Brain microvascular endothelial cell (primary cell): ENCODE measurements at places on chromosomes 1 and 21.

DNA sequence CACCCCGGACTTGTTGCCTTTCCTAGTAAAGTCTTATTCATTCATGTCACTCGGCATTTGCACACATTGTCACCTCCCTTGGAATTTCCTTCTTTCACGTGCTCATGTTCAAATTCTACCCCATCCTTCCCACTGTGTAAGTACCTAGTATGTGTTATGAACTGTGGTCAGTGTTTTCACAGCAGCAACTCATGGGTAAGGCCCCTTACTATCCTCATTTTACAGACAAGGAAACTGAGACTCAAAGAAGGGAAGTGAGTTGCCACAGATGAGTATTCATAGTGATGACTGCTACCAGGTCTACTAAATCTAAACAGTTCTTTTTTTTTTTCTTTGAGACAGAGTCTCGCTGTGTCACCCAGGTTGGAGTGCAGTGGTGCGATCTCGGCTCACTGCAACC, 10.5 kb downstream of the CITED4 start:
- DNase-seq: no peak

DNA sequence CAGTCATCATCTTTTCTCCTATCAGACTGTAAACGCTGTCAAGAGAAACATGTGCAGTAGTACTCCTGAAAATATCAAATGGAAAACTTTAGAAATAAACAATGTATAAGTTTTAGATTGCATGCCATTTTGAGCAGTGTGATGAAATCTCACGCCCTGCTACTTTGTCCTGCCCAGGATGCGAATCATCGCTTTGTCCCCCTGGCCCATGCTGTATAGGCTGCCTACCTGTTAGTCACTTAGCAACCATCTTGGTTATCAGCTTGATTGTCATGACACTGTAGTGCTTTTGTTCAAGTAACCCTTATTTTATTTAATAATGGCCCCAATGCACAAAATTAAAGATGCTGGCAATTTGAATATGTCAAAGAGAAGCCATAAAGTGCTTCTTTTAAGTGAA, 363.0 kb downstream of the ZP4 start:
- no peak for DNase-seq

DNA sequence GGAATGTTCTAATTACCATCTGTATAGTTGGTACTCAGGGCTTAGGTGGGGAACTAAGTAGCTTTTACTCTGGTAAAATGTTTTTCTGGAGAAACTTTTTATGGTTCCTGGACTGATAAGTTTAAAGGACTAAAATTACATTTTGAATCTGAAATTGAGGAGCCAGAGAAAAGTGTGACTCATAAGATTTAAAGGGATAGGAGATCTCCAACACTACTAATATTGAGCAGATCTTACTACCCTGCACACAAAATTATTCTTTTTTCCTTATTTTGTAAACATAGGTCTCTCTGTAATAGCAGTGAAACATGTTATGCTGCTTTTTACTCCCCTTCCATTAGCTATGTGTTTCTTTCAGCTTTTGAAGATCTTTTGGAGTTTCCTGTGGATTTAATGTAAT, 32.5 kb downstream of the MTF2 start:
- DNase-seq: no peak

- DNase-seq: no peak
Measured at GRCh38 chr1:183472488-183473216, at the start of gene SMG7. TSS of gene SMG7 (plus strand) at chr1:183472499. CDS start at chr1:183472621, 122 bp downstream.

GRCh38 chr1:161166669-161167548, 683 bp downstream of the PPOX start:
- DNase-seq: no peak

DNA sequence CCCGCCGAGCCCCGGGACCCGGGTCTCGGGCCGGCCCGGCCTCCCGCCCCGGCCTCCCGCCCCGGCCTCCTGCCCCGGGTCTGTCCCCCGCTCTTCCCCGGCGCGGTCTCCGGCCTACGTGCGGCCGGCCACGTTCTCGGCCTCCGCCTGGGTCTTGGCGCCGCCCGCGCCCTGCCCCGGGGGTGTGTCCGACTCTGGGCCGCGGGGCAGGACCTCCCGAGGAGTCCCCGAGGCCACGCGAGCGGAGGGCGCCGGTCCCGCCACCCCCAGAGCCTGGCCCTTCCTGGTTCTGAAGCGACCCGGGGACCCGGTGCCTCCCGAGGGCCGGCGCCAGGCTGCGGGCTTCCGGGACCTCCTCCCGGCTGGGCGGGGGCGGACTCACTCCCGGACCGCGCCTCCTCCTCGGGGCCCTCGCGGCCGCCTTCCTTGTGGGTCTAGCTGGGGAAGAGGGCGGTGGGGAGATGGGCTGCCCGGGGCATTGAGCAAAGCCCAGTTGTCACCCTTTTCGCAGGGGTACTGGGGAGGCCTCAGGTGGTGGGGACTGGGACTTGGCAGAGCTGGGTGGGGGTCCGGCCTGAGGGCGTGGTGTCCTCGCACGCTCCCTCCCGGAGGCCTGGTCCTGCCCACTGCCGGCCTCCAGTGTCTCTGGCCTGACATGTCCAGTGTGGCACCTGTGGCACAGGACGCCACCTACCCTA, 558 bp downstream of the PFKL start:
- peak; percentile 6 for DNase-seq

- no peak for DNase-seq
Measured at GRCh38 chr1:28878796-28879195, 35.6 kb upstream of the EPB41 start.

GRCh38 chr1:214116258-214116657, 128.5 kb downstream of the PROX1 start:
- no peak for DNase-seq

DNA sequence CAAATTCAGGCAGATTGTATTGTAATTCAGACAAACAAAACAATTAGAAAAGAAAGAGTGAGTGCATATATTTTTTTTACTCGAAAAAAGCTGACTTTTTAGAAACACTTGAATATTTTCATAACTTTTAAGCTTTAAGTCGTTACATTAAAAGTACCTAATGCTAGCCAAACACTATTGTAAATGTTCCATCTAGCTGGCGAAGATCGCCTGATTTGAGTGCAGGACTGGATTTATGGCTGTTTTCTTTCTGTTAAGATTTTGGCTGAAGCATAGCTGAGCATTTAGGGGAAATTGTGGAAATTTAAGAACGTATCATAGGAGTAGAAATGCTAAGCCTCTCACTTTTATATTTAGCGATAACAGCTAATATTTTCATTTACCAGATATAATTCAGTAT, 24.6 kb downstream of the LRRC7 start:
- no peak for DNase-seq

DNA sequence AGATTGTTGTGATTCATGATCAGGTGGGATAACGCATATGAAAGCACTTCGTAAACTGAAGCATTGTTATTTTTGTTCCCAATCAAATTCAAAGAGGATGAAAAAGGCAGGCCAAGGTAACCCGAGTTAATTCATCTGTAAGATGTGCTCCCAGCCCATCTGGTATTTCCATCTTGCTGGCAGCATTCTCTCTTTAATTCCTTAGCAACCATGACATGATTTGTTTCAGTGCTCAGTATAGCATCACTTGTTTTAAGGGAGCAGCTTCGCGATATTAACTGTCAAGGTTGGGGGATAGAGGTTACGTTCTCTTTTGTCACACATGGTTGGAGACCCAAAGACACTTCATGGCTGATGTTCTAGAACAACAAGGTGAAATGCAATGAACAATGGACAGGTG, 6.4 kb downstream of the TSPAN2 start:
- no peak for DNase-seq

GRCh38 chr1:118989878-118990378, 1.8 kb upstream of the TBX15 start:
- DNase-seq: peak; percentile 80

GRCh38 chr1:15205586-15206346, 41.3 kb upstream of the FHAD1 start:
- DNase-seq: no peak

DNA sequence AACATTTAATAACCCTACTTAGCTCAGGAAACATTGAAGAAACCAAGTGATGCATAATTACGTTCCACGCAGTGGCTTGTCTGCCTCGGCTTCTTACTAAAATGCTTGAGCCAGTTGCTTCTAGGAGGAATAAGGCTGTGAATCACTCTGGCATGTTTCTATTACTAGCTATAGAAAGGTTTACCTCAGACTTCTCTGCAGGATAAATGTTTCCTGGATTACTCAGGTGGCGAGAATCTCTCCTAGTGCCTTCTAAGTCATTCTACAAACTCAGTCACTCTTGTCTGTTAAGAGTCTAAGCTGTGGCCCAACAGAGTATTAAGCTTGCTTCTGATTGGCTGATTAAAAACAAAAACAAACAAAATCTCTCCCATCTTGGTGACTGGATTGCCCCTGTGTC, 92.0 kb upstream of the RALGPS2 start:
- peak; percentile 78 for DNase-seq

- DNase-seq: no peak
Measured at GRCh38 chr21:29245104-29245643, 53.5 kb upstream of the BACH1 start.

- DNase-seq: no peak
Measured at GRCh38 chr1:212286556-212287131, 1.4 kb downstream of the PPP2R5A start.

- no peak for DNase-seq
Measured at GRCh38 chr1:235832011-235832410, 34.7 kb downstream of the LYST start.

DNA sequence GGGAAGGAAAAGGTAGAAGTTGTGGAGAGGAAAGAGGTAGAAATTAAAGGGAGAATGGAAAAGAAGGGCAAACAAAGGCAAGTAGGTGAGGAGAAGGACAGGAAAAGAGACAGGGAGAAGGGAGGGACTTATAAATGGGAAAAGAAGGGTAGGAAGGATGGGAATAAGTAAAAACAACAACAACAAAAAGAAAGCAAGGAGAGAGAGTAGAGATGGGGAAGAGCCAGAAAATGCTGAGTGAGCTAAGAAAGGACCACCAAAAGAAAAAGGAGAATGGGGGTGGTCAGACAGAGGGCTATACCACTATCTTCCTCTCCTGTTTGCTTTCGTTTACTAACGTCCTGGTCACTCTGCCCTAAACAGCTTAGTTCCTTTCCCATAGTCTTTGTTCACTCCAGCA, 1.7 kb upstream of the CMPK1 start:
- DNase-seq: no peak

GRCh38 chr21:43916691-43917514, 51.9 kb downstream of the AGPAT3 start:
- no peak for DNase-seq
